Stimulated activated effector memory CD8-positive, alpha-beta T cell treated with anti-CD3 and anti-CD28 coated beads, Interleukin-12 subunit alpha, Interleukin-12 subunit beta, amount 100 ng/mL, for 72 hours (primary cell): ENCODE measurements at places on chromosomes 4 and X.

GRCh38 chr4:19883841-19884240, 367.9 kb upstream of the SLIT2 start:
- no peak for DNase-seq

DNA sequence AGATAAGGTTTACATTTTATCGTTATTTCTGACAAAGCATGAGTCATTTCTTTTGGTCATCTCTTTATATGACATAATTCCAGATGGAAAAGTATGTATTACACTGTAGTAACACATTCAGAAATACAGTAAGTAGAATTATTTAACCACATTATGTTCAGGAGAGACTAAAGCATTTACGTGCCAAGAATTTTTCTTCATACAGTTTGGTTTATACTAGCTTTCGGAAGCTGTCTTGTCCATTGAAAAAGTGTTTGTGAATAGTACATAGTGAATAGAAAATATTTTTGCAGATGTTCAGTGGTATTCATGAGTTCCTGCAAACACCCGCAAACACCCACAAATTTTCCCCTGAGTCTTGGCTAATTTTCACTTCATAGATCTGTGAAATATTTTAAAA, 1033.0 kb upstream of the INTU start:
- no peak for DNase-seq

DNA sequence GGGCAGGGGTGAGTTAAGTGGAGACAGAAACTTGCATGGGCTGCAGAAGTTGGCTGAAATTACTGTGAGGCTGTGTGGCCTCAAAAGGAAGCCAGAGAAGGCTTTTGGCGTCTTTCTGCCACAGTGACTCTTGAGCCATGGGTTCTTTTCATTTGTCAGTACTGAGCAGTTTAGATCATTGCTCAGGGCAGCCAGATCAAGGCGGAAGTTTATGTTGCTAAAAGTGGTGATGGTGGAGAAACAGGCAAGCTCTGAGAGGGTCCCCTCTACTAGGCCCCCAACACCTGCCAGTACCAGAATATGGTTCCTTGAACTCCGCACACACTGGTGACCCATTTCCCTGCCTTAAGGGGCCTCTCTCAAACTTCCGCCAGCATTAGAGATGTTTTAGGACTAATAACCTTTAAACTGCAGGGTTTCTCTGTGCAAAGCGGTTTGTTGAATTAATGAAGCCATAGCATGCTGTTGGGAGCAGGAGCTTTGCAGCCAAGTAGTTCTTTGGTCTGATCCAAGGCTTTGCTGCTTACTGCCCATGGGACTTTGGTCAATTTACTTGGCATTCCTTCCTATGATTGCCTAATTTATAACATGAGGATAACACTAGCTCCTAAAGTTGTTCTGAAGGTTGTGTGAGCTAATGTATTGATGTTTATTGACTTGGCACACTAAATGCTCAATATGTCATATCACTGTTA, 34.5 kb downstream of the RNF175 start:
- DNase-seq, result no peak

- DNase-seq, result no peak
Observed at GRCh38 chrX:817759-818300, 187.2 kb downstream of the SHOX start.

DNA sequence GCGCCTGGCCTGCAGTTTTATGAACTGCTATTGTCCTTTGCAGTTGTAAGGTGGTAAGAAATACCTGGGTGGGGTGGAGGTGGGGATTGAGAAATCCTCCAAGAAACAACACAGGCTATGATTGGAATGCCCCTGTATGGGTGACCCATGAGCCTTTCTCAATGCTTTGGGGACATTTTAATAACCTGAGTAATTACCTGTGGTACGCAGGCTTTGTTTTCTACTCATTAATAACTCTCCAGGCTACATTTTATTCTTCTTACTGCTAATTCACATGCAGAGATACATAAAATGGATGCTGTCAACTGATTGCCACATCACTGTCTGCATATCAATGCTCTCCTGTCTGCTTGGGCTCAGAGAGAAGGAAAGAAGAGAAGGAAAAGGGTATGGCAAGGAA, 41.8 kb downstream of the PHEX start:
- no peak for DNase-seq

- no peak for DNase-seq
Observed at GRCh38 chrX:24748196-24748595, 54.5 kb downstream of the POLA1 start.

DNA sequence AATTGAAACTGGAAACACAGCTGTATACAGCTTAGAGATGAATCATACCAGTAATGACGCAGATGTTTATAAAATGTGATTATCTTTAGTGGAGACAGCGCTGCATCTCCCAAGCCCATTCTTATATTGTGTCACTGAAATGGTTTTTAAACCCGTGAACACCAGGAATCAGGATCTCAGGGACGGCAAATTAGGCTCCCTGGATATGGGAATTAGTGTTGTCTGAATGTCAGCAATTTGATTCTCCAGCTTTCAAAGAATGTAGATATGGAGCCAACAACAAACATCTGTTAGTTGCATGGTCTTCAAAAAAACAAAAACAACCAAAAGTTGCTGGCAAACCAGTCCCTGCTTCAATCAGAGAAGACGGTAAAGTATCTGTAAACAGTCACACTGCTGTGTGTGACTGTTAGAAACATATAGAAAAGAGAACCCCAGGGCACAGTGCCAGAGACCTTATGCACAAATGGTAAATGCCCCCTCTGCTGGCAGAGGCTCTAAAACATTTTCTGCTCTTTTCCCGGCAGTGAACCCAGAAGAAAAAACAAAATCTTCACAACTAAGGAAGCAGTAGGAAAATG, 351.9 kb upstream of the FTHL17 start:
- no peak for DNase-seq

GRCh38 chrX:138917781-138918180, 206.3 kb upstream of the FGF13 start:
- no peak for DNase-seq
